ENCODE measurements at places on chromosomes 4 and X.

- no peak for DNase-seq
These were observed 204.2 kb upstream of the PACRGL start for GRCh38 chr4:20496068-20496467.

DNA sequence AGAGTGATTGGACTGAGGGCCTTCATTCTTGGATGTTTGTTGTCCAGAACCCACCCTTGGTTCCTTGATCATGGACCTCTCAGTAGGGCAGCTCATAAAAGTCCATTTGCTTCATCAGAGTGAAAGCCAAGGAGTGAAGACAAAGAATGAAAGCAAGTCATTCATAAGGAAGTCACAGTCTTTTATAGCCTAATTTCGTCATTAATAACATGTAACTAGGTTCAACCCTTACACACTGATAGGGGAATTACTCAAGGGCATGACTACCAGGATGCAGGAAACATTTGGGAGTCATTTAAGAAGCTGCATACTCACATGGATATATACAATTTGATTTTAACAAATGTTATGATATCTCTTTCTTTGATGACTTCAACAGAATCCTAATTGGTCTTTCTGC is 95.2 kb downstream of the RPA4 start:
- no peak for DNase-seq

GRCh38 chr4:15690020-15690809 is 8.6 kb downstream of the FAM200B start:
- DNase-seq: no peak

DNA sequence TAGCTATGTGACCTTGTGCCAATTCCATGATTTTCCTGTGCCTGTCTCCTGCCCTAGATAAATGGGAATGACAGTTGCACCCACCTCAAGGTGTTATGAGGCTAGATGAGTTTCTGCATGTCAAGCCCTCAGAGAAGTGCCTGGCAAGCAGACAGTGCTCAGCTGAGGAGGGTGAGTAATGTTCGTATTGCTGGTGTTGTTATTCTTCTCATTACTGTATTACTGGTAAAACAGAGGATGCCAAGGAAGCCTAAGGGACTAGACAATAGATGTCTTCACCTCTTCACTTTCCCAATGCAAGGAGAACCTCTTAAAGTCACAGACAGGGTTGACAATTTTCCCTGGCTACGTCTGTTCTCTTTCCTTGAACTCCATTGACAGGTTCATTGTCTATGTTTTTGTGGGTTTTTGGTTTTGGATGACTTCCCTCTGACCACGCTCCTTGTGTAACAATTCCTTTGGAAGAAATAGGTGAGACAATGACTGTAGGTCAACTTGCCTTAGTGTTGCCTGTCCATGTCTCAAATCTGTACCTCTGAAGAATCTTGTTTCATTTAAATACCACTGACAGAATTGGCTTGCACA is 19.2 kb downstream of the ETDC start:
- no peak for DNase-seq

DNA sequence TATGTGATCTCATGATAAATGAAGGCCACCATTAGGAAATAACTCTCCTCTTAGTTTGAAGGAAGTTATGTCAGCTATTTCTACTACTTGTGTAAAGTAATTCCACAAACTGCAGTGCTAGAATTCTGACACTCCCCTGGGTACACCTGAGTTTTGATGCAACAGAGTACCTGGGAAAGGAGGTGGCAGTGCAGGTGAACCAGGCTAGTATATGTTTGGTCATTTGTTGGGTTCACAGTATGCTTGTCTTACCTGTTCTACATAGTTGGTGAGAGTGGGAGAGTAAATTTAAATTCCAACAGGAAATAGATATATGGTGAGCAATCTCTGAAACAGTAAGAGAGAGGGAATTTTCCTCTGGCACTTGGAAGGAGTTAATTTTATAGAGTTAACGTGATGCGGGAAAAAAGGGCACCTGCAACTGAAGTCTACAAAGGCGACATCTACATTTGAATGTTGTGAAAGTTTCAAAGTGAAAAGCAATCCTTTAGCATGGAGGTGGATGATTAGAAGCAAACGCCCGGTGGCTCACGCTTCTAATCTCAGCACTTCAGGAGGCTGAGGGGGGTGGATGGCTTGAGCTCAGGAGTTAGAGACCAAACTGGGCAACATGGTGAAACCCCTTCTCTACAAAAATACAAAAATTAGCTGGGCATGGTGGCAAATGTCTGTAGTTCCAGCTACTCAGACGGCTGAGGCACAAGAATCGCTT is 8.3 kb upstream of the SLC10A6 start:
- DNase-seq: no peak

DNA sequence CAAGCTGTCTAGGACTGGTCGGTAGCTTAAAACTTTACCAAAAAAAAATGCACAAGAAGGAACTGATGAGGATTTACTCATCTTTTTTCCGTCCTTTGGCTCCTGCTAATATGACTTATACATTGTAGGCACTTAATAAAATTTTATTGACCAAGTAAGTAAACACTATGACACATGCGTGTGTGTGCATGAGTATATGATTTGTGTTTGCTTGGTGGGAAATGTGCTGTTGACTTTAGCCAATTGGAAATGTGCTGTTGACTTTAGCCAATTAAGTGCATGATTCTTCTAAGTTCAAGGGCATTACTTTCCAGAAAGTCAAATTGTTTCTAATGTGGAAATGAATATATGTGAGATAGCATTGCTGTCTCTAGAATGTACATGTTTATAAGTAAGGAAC is 78.3 kb downstream of the FIP1L1 start:
- no peak for DNase-seq

GRCh38 chr4:1405254-1405635 is 997 bp downstream of the NKX1-1 start:
- DNase-seq: no peak

GRCh38 chr4:68734095-68734494 is 63.6 kb upstream of the UGT2B15 start:
- no peak for DNase-seq

DNA sequence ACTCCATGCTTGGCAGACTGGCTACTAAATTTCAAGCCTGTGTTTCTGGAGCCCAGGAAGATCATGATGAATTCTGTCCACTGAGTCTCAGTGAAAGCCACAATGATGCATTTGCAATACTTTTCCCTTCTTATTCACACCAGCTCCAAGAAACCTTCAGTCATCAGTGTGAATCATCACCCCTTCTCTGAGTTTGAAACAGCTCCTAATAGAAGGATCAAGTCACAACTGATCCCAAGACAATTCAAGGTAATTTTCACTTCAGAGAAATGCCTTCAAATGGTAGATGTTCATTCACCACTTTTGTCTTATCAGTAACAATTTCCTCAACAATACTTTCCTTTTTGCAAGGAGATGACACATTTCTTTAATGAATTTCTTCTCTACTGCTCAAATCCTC is 257.4 kb downstream of the NLGN4X start:
- no peak for DNase-seq

GRCh38 chrX:136819031-136819703 is 38.4 kb upstream of the ARHGEF6 start:
- DNase-seq: no peak

DNA sequence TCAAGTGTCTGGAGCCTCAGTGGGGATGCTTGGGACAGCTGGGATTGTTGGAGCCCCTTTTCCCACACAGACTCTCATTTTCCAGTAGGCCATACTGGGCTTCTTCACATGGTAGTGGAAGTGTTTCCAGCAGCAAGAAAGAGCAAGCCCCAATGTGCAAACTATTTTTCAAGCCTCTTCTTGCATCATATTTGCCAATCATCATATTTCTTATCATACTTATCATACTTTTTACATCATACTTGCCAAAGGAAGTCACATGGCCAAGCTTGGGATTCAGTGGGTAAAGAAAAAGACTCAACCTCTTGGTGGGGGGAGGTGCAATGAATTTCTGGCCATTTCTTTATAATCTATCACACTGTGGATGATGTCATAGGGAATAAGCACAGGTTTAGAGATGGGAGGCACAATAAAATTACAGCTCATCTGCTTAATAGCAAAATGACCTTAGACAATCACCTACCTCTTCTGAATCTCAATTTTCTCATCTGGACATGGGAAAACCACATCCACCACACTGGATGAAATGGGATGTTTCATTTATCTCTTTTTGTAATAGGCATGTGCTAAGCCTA is 174.2 kb downstream of the MID1IP1 start:
- no peak for DNase-seq

DNA sequence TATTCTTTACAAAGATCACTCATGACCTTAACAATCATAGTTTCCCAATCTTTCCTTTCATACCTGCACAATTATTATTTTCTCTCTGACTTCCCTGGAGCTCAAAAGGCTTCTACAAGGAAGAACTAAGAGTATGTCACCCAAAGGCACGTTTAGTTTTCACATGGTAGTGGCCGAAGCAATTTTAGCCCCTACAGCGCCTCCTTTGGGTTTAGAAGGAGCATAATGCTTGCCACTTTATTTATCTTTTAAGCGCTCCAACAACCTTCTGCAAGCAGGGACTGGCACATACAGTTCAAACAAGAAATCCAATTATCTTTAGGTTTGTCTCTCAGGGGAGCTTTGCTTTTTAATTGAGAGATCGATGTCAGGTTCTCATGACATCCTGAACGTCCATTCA is 42.0 kb upstream of the IGSF1 start:
- DNase-seq: no peak

- DNase-seq: no peak
These were observed 38.5 kb upstream of the UGT2B7 start for GRCh38 chr4:69057620-69058409.

DNA sequence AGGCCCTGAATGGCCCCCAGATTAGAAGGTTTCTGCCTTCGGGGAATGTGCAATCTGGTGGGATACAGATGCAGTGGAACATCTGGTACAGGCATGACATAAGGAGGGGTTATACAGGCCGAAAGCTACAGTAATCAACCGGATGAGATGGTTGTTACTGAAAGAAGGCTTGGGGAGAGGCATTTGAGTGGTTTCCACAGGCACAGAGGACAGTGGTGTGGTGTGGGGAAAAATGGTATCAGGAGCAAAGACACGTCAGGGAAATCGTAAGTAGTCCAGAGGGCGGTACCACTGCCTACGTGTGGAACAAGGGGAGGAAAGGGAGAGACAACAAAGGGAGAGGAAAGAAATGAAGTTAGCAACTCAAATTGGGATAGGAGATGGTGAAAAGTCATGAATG is 3.0 kb downstream of the PDLIM3 start:
- no peak for DNase-seq

DNA sequence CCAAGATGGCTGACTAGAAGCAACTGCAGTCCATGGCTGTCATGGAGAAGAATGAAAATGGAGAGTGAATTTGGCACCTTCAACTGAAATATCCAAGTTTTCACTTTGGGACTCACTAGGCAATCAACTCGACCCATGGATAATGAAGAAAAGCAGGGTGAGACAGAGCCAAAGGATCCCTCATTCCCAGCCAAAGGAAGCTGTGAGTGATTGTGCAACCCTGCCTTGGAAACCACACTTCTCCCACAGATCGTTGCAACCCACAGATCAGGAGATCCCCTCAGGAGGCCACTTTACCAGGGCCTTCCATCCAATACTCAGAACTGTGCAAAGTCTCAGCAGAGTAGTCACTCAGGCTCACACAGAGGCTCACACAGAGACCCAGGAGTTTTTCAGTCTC is 4.5 kb downstream of the CFAP299 start:
- no peak for DNase-seq

GRCh38 chr4:133402616-133403015 is 253.5 kb downstream of the PCDH10 start:
- no peak for DNase-seq

- no peak for DNase-seq
These were observed 364.4 kb upstream of the CLNK start for GRCh38 chr4:11049001-11049400.

- no peak for DNase-seq
These were observed 355.2 kb upstream of the GALNT7 start for GRCh38 chr4:172813359-172813923.

- no peak for DNase-seq
These were observed 18.3 kb upstream of the ADAMTS3 start for GRCh38 chr4:72587334-72587733.

- DNase-seq: no peak
These were observed 6.0 kb downstream of the BGN start for GRCh38 chrX:153500676-153501280.

GRCh38 chr4:101968364-101968763 is 177.8 kb downstream of the BANK1 start:
- no peak for DNase-seq

DNA sequence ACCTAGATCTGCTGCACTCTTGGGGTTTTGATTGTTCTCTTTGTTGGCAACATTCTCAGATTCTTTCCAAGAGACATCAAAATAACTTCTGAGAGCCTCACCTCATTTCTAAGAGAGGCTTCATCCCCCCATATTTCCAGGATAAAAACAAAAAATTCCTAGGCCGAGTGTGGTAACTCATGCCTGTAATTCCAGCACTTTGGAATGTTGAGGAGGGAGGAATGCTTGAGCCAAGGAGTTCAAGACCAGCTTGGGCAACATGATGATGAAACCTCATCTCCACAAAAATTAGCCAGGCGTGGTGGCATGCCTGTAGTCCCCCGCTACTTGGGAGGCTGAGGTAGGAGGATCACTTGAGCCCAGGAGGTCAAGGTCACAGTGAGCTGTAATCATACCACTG is 477.0 kb downstream of the INPP4B start:
- no peak for DNase-seq

GRCh38 chr4:48033825-48034413 is 17.3 kb downstream of the NIPAL1 start:
- DNase-seq: peak; percentile 20

GRCh38 chr4:48380583-48381167 is 39.3 kb downstream of the SLAIN2 start:
- DNase-seq: no peak

DNA sequence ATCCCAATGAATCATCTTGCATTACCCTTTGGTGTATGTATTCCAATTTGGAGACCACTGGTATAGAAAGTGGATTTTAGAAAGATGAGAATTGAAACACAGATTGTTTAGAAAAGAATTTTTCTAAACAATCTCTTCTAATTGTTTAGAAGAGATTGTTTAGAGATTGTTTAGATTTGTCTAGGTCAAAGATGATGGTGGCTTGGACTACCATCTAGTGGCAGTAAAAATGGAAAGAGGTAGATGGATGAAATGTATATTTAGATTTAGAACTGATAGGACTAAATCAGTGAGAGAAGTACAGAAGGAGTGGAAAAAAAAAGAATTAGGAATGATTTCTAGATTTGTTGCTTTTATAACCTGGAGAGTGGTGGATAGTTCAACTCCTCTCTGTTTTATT is 70.6 kb downstream of the ARSJ start:
- no peak for DNase-seq

DNA sequence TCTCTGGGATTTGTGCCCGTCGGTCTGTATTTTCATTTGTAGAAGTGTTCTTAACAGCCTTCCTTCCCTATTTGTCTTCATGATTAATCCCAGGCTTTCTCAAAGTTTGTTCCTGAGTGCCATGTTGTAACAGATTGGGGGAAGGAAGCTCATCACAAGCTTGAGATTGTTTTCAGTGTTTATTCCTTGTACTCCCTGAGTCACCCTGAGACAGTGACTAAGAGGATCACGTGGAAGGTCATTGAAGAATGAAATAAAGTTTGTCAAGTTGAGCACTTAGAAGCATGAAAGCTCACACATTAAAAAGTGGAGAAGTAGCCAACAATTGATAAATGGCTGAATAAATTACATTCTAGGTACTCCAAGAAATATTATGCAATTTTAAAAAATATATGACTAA is 153.5 kb upstream of the FAM241A start:
- no peak for DNase-seq

Measured in stimulated activated CD8-positive, alpha-beta memory T cell treated with anti-CD3 and anti-CD28 coated beads, Interleukin-4, amount 100 ng/mL, for 4 hours (primary cell).